ENCODE measurements at places on chromosomes 16 and 17. TPM values are rescaled to one million over a fixed set of nuclear protein-coding genes. Genes with fewer than 3 reads are reported as not detected.

The ZSCAN10 gene
- total RNA-seq, result not detected

The C17orf50 gene
- total RNA-seq, result not detected

The PRR14 gene
- total RNA-seq, result 76.2 TPM

The ADORA2B gene
- 0.24 TPM for total RNA-seq

The KRTAP1-1 gene
- not detected for total RNA-seq

The TP53TG3B gene
- not detected for total RNA-seq

- no peak for DNase-seq
Observed at GRCh38 chr16:78629173-78629572, 529.7 kb downstream of the WWOX start.

DNA sequence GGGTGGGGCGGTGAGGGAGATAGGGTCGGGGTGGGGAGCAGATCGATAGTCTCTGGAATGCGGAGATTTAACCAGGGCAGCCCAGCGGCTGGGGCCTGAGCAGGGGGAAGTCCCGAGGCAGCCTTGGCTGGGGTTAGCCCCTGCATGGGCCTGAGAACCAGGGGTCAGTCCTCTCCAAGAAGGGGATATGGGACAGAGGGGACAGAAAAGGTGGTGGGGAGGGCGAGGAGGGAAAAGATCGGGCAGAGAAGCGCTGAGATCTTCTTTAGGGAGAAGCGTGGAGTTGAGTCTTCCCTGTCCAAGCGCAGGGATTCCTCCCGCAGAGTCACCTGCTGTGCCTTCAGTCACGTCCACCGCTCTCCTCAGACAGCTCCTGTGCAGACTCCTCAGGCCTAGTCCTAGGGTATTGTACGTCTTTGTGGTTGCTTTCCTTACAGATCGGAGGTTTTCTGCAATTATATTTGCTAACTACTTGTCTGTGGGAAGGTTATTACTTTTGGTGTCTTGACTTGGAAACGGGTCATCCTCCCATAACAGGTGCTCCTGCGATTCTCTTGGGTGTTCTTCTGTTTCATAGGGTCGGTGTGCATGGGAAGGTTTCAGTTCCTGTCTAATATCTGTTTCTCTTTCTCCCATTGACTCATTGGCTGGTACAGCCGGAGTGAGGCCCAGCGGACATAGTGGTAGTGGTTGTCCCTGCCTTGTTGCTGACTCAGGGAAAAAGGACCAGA, 952 bp downstream of the CD300A start:
- no peak for DNase-seq

DNA sequence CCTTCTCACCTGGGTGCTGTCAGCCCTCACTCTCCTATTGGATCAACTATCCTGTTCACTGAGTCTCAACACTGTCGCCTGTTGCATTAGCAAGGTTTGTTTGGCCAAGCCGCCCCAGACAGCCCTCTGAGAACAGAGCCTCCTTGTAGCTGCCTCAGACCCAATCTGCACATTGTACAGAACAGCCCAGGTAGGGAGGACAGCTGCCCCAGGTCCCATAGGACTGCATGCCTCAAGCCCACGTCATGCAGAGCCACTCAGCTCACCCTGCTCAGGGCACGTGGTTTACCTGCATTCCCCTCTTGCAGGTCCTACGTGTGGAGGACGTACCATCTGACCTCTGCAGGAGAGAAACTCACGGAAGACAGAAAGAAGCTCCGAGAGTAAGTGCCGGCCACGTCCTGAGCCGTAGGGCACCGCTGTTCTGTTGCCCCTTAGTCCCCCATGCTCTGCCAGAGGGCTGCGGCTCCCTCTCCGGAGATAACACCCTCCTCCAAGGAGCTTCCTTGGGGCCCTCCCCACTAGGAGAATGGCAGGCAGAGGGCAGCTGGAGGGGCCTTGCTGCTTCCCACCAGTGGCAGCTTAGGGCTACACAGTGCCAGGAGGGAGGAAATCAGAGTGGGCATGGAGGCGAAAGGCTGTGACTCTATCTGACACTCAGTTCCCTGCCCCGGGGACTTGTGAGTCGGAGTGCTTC, 2.8 kb downstream of the SNRNP25 start:
- DNase-seq, result no peak

DNA sequence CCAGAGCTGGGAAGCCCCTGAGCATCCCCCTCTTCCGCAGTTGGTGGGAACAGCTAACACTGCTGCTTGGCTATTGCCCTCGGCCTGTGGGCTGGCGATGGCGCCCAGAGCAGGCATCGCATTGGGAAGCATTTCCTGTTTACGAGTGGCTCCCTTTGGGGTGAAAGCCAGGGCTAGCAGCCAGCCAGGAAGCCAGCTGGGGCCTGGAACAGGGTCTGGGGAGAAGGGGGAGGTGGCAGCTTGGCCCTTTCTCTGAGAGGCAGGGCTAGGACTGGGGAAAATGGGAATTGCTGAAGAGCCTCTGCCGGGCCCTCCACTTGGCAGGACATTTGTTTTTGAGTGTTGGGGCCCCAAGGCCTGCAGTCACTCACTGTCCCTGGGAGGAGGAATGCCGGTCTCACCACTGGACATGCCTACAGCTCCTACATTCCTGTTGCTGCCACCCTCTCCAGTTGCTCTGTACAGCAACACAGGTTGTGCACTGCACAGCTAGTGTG, 2.4 kb upstream of the MTSS2 start:
- DNase-seq, result peak; percentile 87

DNA sequence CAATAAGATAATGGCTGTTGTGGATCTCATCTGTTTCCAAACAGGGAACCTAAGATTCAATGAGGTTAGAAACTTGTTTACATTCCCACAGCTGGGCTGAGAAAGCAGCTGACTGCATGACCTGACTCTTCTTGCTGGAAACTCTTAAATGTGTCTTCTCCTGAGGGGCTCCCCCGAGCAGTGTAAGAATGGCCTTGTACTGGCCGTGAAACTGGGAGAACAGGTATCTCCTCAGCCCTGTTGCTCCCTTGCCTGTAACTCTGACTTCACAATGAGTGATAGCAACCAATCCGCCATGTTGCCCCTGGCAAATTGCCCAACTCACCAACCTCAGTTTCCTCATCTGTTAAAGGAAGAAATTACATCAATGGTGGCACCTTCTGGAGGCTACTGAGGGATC, 59.1 kb upstream of the CCL2 start:
- no peak for DNase-seq

DNA sequence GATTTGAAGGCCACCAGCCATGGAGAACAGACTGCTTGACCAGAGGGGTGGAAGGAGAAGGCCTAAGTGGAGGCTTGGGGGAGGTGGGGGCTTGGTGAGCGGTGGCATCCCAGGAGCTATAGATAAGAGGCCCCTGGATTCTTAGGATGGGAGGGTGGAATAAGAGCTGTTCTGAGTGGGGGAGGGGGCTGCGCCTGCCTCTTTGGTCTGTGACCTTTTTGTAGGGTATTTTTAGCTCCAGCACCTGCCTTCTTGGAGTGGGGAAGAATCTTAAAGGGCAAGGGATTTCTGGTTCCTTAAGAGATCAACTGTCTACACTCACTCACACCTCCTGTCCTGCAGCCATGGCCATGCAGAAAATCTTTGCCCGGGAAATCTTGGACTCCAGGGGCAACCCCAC, 567 bp downstream of the ENO3 start:
- no peak for DNase-seq

GRCh38 chr17:76088041-76088867, 9.3 kb downstream of the ZACN start:
- no peak for DNase-seq

DNA sequence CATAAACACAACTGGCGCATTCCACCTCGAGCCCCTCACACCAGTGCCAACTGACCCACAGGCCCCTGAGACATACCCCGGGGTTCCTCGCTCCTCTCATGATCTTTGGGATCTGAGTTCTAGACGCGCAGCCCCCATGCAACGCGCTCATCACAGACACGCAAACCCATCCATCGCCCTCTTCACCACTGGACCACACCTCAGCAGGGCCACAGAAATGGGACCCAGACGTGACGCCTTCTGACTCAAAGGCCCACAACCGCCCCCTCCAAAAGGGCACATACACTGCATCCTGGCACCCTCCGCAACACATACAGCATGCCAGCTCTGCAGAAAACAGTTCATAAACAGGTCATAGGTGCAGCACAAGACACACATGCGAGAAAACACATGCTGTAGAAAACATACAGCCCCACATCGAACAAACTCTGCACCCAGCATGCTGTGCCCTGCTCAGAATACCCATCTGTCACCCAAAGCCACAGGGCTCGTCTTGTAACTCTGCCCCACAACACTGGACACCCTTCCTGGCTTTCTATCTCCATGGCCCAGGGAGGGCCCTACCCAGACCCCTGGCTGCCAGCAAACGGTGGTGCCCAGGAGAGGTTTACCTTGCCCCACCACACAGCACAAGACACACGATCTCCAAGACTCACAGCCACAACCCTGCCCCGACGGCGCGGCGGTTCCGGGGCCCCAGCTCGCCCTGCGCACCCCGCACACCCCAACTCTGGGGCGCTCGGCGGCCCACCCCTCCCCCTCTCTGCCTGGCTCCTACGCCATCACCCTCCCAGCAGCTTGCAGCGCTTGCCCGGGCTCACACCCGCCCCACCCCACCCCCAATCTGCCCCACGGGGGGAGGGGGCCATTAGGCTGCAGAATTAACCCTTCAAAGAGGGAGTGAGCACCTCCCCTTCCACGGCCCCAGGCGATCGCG, 887 bp downstream of the ZBTB4 start:
- DNase-seq, result peak; percentile 80

GRCh38 chr17:55587608-55588139, 76.4 kb upstream of the SMIM36 start:
- no peak for DNase-seq

GRCh38 chr17:44417553-44417952, 28.1 kb upstream of the ITGA2B start:
- no peak for DNase-seq

DNA sequence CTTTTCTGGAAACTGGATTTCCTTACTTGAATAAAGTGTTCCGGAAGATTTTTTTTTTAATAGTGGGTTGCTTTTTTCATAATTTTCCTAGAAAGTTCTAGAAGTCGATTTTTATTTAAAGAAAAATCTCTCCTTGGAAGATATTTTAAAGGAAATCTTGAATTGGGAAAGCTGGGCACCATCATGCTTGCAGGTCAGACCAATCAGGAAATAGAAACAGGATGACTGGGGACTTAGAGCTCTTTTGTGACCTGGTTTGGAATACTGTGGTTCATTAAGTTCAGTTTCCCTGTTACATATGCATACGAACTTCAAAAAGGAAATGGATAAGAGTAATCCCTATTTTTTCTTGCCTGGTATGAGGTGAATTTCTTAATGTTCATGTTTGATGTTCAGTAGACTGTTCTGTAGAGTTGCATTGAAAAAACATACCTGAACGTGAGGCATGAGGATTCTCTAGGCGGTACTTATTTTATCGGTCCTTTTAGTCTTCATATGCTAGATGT, 1.2 kb downstream of the NFATC3 start:
- no peak for DNase-seq

DNA sequence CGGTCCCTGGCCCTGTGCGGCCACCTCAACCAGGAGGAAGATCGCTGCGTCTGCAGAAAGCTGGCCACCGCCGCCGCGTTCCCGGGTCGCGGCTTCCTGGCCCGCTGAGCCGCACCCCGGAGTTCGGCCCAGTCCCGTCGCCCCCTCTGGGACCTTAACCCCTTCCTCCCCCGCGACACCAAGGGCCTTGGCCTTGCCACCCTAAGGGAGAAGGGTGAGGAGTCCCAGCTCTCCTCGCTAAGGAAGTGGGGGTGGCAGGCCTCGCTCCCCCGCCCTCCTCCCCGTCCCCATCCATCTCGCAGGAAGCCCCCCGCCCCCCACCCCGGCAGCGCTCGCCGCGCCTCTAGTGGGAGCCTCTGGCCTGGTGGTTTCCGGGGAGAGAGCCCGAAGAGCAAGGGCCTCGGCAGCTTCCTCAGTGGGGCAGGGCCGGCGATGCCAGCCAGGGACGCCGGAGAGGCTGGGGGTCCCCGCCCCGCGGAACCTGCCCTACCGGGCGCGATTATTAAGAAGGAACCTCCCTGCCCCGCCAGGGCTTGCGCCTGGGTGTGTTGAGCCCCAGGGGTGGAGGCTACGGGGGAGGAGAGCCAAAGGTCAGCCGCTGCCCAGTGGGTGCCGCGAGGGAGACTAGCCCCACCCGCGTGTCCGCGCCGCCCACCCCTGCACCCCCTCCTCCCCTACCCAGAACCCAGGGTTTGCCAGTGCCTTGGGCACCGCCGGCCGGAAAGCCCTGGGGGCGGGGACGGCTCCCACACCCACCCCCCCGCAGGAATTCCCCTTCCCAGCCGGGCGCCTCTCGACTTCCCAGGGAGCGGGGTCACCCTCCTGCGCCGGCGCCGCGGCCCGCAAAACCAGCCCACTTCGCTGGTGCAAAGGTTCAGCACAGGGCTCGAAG, 6.8 kb downstream of the CBX4 start:
- DNase-seq, result no peak

DNA sequence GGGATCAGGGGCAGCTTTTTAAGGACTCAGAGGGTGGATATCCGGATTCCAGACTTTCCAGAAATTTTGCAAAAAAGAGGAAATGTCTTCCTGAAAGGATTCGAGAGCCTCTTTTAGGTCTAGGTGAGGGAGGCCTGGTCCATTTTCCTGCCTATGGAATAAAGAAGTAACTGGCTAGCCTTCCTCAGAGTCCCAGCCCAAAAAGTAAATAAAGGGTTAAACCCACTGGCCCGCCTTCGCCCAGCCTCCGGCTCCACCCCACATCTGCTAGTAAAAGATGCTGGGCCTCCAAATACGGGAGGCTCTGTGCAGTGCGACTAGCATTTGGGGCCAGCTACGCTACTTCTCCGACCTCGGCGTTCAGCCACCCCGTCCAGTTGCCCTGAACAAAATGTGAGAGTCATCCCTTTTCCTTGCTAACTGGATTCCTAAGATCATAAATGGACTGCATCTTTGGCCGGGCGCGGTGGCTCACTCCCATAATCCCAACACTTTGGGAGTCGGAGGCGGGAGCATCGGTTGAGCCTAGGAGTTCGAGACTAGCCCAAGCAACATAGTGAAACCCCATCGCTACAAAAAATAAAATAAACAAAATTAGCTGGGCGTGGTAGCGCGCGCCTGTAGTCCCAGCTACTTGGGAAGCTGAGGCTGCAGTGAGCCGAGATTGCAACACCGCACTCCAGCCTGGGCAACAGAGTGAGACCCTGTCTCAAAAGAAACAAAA, 824 bp upstream of the MPP2 start:
- DNase-seq, result peak; percentile 61

DNA sequence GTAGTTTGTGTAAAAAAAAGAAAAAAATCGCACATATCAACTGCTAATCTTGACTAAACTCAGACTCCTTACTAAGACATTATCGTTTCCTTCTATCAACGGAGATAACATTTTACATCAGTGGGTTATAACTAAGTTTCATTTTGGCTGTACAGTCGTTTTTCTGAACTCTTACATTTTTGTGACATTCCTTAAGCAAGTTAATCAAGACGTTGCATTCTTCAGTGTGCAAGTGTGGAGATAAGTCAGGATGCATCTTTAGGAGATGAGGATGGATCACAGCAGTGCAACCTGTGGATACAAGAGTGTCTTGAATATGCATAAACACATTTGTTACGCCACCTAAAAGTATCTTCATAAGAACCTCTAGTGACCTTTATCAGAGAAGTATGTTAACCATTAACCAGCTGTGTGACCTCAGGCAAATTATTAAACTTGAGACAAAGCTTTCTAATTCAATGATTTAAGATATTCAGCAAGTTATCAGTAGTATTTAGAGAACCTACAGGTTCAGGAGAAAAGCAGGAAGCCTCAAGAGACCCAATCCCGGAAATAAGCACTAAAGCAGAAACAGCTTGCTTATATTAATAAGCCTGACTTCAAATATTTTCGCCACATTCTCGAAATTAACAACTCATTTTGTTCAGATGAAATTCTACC, 9.4 kb downstream of the CMC2 start:
- DNase-seq, result no peak

Data from ovary (tissue), 10 donors.